ENCODE measurements at places on chromosomes 13 and 19.

GRCh38 chr19:40529093-40529954, 47.3 kb upstream of the SHKBP1 start:
- peak; percentile 97 for DNase-seq

GRCh38 chr13:87666831-87667230, 4.3 kb upstream of the SLITRK5 start:
- DNase-seq = no peak

DNA sequence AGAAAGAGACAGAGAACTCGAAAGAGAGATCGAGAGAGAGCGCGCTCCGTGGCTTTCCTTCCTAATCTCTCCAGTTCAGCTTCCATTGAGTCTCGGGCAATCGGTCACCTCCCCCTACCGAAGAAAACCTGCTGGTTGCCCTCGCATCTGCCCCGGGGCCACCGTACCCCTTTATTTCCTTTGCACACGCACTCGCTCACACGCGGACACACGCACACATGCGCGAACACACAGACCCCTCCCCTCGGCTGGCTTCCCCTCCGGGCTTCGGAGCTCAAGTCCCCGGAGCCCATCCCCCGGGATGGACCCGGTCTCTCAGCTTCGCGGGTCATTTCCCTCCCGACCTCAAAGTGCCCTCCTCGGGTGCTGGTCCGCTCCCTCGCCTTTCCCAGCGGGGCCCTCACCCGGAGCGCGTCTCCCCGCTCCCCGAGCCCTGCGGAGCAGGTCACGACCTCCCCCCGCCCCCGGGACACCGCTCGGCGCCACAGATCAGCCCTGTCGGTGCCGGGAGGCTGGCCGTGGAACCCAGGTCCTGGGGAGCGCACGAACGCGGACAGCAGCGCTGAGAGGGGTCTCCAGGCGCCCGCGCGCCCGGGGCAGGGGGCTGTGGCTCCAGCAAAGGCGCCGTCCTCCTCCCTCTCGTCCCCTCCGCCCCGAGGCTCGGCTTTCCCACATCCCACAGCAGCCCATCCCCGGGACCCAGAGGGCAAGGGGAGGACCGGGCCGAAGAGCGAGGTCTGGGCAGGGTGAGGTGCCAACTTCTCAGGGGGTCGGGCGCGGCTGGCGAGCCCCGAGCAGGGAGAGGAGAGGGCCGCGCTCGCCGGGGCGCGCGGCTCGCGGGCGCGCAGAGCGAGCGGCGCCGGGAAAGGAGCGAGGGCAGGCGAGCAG, 1.8 kb downstream of the DACH1 start:
- DNase-seq = peak; percentile 77

DNA sequence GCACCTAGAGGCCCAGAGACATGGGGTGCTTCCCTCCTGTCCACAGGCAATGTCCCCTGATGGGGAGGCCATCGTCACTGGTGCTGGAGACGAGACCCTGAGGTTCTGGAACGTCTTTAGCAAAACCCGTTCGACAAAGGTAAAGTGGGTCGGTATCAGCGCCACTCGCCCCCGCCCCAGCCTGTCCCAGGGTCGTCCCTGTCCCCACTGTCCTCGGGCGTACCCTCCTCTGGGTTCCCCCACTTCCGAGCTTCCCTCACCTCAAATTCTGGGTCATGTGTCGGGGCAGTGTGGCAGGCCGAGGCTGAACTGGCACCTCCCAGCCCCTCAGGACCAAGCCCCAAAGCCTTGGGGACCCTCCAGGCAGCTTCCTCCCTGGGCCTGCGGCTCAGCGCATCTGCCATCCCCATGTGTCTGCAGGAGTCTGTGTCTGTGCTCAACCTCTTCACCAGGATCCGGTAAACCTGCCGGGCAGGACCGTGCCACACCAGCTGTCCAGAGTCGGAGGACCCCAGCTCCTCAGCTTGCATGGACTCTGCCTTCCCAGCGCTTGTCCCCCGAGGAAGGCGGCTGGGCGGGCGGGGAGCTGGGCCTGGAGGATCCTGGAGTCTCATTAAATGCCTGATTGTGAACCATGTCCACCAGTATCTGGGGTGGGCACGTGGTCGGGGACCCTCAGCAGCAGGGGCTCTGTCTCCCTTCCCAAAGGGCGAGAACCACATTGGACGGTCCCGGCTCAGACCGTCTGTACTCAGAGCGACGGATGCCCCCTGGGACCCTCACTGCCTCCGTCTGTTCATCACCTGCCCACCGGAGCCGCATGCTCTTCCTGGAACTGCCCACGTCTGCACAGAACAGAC, 4.4 kb upstream of the TEKTIP1 start:
- DNase-seq = no peak

DNA sequence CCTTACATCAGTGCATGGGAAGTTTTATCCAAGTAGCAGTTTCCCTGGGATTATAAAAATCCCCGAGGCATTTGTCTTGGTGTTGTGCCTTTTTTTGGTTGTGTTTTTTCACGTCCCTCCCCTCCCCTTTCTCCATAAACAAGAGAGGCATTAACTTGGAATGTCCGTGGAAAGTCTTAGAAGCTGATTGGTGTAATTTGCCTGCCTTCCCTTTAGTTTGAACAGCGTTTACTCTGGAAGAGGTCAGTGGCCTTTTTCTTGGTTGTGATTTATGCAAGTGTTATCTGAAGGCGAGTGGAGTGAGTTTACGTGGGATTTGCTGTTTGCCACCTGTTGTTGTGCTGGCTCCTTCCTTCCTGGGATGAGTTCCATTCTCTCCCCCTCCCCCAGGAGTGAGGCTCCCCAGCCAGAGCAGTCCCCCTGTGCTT, 7.2 kb downstream of the ACTN4 start:
- DNase-seq = peak; percentile 77

- no peak for DNase-seq
Measured at GRCh38 chr19:33052352-33052972, 12.2 kb downstream of the RHPN2 start.

DNA sequence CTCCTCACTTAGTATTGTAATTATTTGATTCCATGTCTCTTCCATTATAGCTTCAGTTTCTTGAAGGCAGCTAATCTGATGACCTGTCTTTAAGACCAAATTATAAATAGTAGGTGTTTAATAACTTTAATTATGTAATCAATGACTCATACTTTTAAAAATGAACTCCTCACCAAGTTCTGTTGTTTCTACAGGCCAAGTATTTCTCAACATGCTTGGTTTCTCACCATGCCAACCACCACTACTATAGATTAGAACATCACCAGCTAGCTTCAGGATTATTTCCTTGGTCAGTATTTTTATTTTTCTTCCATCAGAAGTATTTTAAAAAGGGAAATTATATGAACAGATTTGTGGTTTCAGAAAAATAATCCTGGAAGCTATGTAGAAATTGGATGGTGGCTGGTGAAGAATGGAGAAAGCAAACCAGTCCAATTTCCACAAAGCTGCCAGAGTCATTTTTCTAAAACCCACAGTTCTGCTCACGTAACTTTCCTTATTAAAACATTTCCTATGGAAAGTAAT, 237.7 kb upstream of the DACH1 start:
- no peak for DNase-seq

- DNase-seq = no peak
Measured at GRCh38 chr13:98798849-98799645, 46.6 kb upstream of the SLC15A1 start.

GRCh38 chr19:44744871-44745332, 3.6 kb upstream of the BCL3 start:
- no peak for DNase-seq

GRCh38 chr13:50805805-50806204, 37.7 kb downstream of the DLEU7 start:
- no peak for DNase-seq

DNA sequence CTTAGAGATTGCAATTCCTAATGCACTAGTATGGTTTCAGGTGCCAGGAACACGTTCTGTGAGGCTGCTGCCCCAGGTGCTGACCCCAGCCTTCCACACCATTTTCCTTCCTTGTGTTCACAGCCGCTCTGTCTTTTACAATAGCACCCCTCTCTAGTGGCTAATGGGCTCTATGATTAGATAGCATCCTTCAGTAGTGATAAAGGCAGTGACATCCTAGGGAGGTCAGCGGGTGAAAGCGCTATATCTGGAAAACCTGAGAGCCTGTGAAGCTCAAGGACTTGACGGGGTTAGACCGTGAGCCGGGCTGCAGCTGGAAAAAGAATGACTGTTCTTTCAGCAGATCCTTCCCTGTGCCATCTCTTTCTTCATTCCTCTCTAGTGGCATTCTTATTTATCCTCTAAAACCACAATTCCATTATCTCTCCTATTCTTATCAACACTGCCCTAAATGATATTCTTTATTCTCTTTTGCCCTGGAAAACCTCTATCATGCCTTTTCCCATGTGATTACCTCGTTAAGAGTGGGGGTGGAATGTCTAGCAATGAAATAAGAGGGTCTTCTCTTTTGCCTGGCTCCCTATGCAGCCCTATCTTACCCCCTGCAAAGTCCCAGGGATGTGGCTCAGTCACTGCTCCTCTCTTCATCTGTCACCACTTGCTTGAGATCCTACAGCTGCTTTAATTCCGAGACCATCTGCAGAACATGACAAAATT, 21.8 kb downstream of the ALOX5AP start:
- DNase-seq = peak; percentile 69

- no peak for DNase-seq
Measured at GRCh38 chr19:17489392-17490030, 19.2 kb downstream of the SLC27A1 start.

- no peak for DNase-seq
Measured at GRCh38 chr13:83702021-83702420, 180.3 kb downstream of the SLITRK1 start.

DNA sequence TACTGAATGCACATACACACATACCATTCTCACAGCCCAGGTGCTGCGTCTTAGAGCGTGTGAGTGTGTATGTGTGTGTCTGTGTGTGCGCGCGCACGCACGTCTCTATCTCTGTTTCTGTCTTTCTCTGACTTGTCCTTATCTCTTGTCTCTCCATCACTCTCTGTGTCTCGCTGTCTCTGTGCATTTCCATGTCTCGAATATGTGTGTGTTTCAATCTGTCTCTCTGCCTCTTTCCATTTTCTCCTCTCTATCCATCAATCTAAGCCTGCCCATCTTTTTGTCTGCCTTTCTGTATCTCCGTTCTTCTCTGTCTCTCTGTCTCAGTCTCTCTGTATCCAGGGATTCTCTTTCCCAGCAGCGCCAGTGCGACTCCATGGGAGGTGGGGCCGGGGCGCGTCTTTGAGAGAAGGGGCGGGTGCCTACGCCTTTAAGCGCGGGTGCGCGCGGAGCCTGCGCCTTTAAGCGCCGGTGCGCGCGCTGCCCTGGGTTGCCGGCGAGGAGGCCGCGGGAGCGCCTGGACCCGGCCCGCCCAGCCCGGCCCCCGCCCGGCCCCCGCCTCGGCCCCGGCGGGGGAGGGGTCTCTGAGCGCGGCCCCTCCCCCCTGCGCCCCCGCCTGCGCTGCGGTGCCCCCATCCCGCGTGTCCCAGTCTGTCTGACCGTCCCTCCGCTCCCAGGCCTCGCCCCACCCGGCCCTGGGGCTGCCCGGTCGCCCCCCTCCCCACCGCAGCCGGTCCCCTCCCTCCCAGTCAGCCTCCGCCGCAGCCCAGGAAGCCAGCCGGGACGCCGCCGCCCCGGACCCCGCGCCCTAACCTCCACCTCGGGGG, at the start of gene LRFN3:
Gene LRFN3, plus strand, starts transcription at position 464 of the 827 bp plus-strand sequence. CDS start 3,052 bp downstream, outside the sequence.
- peak; percentile 88 for DNase-seq

DNA sequence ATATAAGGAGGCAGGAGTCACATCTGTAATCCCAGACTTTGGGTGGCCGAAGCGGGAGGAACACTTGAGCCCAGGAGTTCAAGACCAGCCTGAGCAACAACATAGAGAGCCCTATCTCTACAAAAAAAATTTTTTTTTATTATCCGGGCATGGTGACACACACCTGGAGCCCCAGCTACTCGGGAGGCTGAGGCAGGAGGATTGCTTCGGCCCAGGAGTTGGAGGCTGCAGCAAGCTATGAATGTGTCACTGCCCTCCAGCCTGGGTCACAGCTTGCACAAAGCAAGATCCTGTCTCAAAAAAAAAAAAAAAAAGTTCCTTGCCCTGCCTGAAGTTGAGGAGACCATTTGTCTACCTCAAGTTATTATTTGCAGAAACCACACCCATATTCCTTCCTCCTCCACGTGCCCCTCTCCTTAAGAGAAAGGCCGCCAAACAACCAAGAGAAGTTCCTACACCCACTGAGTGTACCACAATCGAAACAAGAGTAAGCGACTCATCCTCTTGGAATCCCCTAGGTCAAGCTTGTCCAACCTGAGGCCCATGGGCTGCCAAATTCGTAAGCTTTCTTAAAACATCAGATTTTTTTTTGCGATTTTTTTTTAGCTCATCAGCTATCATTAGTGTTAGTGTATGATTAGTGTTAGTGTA, 2.2 kb downstream of the ABCC4 start:
- no peak for DNase-seq

- no peak for DNase-seq
Measured at GRCh38 chr13:37091835-37092234, 13.6 kb downstream of the CSNK1A1L start.

DNA sequence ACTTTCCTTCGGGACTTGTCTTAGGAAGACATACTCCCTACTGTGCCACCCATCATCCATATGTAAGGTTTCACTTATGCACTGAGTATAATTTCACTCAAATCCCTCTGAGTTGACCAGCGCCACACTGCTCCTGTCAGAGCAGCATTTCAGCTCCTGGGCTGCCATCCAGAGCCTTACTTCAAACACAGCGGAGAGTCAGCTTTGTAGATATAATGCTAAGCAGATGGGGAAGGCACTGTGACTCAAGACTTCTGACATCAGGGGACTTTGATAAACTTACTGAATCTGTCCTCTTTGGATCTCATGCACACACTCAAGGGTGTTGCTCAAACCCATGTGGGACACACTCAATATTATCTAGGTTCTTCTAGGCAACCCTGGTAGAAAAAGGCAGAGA, 34.9 kb downstream of the DOCK9 start:
- no peak for DNase-seq

DNA sequence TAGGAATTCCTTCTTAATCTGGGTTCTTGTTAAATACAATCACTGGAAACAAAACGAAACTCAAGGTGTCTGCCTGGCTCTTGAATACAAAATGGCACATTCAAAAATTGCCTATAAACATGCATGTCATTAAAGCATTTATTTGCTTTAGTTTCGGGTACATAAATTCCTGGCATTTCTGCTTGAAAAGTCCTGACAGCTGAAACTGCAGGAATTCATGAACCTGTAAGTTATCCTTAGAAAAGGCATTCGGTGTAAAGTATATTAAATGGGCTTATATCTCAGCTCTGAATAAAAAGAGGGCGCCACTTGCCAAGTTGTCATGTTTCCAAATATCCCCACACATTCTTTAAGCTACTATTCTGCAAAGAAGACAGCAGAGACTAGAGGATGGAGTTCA, 32.9 kb downstream of the RXFP2 start:
- no peak for DNase-seq

DNA sequence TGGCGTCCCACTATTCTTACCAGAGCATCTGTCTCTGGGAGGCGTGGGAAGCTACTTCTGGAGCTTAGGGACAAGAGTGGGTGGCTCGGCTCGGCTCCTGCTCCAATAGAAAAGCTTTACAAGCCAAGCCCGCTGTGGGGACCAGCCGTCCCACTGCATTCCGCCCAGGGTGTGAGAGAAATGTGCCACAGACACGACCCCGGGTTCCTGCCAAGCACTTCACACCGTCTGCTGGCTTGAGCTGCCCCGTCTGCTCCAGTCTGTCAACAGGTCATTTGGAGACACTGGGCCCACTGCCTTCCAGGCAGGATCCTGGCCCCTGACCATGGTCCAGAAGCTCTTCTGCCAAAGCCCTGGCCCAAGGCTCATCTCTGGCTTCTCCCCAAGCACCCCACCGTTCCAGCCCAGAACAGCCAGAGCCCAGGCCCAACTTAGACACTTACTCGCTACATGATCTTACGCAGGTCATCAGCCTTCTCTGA, 6.5 kb upstream of the FKRP start:
- DNase-seq = no peak

GRCh38 chr13:23740002-23740401, 149.2 kb downstream of the MIPEP start:
- DNase-seq = no peak

GRCh38 chr13:68319384-68319783, 1089.2 kb upstream of the PCDH9 start:
- no peak for DNase-seq

GRCh38 chr19:46717716-46718143, 816 bp upstream of the PRKD2 start:
- DNase-seq = no peak
